ENCODE measurements at places on chromosomes 11 and 22.

- H3K4me3 ChIP-seq = no peak overlapping the region
- H3K27me3 ChIP-seq = no peaks in the 10 kb centered on the region
Measured at GRCh38 chr22:40567106-40567505, 69.4 kb downstream of the MRTFA start.

GRCh38 chr11:106840947-106841346 is 177.3 kb downstream of the GUCY1A2 start:
- no peaks in the 10 kb centered on the region for H3K27me3 ChIP-seq
- no peak overlapping the region for H3K4me3 ChIP-seq

GRCh38 chr11:61701242-61701886 is 21.2 kb downstream of the DAGLA start:
- peaks cover 21% of the 10 kb centered on the region for H3K27me3 ChIP-seq
- no peak overlapping the region for H3K4me3 ChIP-seq
- peaks cover 38% of the 10 kb centered on the region for H3K4me1 ChIP-seq
- DNase-seq = no peak

DNA sequence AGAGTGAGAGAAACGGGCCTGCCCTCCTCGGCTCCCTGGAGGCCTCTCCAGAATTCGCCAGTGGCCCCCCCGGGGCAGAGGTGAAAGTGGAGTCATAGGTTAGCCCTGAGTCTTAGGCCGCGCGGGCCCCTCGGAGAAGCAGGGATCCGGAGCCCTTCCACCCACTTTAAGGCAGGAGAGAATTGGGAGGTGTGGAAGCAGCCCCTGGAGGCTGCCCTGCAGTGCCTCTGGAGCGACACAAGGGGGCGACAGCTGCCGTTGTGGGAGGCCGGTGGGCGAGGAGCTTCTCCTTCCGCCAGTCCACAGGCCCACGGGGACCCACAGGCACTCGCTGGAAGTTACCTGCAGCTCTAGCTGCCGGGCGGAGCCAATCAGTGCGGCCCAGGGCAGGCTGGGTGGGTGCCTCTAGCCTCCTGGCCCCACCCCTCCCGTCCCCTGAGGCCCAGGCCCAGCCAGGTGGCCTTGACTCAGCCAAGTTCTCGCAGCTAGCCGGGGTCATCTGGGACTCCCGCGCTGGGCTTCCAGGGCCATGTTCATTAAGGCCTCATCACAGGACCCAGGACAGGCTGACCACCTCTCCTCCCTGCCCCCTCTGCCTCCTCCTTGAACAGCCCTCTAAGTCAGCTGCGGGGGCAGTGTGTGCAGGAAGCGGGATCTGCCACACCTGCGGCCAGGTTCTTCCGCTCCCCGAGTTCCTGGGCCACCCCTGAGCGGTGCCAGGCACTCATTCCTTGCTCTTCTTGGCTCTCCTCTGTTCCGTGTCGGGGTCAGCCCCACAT is 5.0 kb downstream of the DGKZ start:
- peak overlapping the region; percentile 59 for H3K27ac ChIP-seq
- no peaks in the 10 kb centered on the region for H3K27me3 ChIP-seq
- peaks cover 68% of the 10 kb centered on the region for H3K4me1 ChIP-seq
- peak overlapping the region; percentile 71 for H3K4me3 ChIP-seq
- peaks cover 3% of the 10 kb centered on the region for H3K36me3 ChIP-seq

DNA sequence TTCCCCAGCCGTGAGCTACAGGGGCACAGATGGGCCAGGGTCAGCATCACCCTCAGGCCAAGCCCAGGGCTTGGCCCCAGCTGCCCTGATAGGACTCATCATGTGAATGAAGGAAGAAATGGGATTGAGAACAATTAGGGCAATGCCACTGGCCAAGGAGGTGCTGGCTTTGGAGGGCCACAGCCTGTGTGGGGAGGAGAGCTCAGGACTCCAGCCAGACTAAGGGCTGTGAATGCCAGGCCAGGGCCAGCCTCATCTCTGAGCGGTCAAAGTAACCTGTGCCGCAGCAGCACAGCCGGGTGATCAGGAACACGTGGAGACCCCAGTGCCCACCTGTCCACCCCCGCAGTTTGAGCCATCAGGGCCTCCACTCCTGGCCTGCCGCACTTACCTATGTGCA is 10.1 kb downstream of the CHID1 start:
- H3K36me3 ChIP-seq = peaks cover 11% of the 10 kb centered on the region
- no peaks in the 10 kb centered on the region for H3K27me3 ChIP-seq
- no peak overlapping the region for H3K4me3 ChIP-seq
- H3K4me1 ChIP-seq = no peaks in the 10 kb centered on the region

Measured in activated CD8-positive, alpha-beta memory T cell treated with anti-CD3 and anti-CD28 coated beads, Interleukin-2, amount 10 ng/mL, durations not matched to agents 7 days and 5 days (primary cell).